ENCODE measurements at places on chromosomes 12 and 14.
A peak's percentile ranks its signal among the peaks of the same experiment; 100 is the strongest.

DNA sequence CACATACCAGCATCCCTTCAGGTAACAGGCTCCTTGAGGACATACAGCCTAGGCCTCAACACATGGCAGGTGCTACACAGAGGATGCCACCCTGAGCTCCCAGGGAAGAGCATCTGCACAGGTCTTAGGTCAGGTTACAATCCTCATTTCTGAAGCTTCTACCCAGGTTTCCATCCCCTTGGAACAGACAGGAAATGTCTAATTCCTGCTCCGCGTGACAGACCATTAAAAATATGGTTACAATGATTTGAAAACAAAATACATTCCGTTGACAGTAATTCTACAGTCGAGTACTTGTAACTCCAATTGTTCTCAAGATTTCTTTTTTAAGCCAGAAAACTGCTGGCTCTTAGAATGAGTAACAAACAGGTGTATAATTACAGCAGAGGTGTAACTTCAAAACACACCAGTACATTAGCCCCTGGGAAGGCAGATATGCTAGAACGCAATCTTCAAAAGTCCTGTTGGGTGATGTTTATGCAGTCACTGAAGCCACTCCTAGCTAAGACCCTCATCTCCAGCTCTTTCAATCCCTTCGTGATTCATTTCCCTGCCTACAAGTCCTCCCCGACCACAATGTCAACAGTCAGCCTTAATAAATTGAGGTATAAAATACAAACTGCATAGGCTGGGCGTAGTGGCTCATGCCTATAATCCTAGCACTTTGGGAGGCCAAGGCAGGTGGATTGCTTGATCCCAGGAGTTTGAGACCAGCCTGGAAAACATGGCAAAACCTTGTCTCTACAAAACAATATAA is 11.6 kb downstream of the SETD3 start:
- no peak overlapping the region for H3K27ac ChIP-seq
- peaks cover 68% of the 10 kb centered on the region for H3K4me1 ChIP-seq
- peaks cover 16% of the 10 kb centered on the region for H3K36me3 ChIP-seq
- H3K4me3 ChIP-seq = no peak overlapping the region

DNA sequence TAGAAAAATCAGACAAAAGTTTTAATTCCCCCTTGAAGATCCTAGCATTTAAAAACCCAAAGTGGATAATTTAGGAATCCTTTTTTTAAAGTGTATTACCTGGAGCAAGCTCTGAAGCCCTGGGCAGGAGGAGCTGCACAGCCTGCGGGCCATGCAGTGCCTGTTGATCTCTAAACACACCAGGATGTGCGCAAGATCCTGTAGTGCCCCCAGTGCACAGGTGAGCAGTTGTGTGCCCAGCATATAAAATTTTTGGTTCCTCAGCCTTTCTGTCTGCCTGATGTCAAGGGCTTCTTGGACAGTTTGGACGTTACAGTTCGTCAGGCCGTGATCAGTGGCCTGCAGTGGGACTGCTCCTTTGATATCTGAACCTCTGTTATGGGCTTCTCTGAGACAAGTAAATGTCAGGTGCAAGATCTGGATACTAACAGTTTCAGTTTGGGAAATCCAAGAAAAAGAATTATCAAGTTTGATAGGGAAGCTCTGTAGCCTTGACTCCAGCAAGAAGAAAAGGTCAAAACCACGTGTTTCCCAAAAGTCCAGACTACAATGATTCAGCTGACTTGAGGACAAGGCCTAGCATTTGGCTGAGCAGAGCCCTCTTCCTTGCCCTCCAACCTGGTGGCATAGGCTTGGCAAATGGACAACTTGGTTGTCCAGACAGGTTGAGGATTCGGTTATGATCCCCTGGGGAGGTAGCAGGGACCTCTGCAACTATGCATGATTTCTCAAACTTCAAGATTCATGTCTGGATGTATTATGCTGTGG is 1.0 kb downstream of the ATXN7L3B start:
- peak overlapping the region; percentile 83 for H3K4me3 ChIP-seq
- DNase-seq = no peak
- peak overlapping the region; percentile 95 for H3K27ac ChIP-seq
- peaks cover 3% of the 10 kb centered on the region for H3K36me3 ChIP-seq

- no peaks in the 10 kb centered on the region for H3K4me1 ChIP-seq
- no peaks in the 10 kb centered on the region for H3K36me3 ChIP-seq
- DNase-seq = no peak
- H3K27ac ChIP-seq = no peak overlapping the region
- no peaks in the 10 kb centered on the region for H3K27me3 ChIP-seq
Observed at GRCh38 chr12:56234746-56235436, 5.0 kb downstream of the SLC39A5 start.

GRCh38 chr12:93591137-93591868 is 18.8 kb downstream of the SOCS2 start:
- peaks cover 6% of the 10 kb centered on the region for H3K4me1 ChIP-seq
- peak; percentile 88 for DNase-seq
- no peaks in the 10 kb centered on the region for H3K27me3 ChIP-seq
- peak overlapping the region; percentile 72 for H3K27ac ChIP-seq
- H3K36me3 ChIP-seq = no peaks in the 10 kb centered on the region
- peak overlapping the region; percentile 72 for H3K4me3 ChIP-seq

- no peaks in the 10 kb centered on the region for H3K36me3 ChIP-seq
- no peak overlapping the region for H3K27ac ChIP-seq
Observed at GRCh38 chr14:100594625-100594951, 7.4 kb upstream of the BEGAIN start.

DNA sequence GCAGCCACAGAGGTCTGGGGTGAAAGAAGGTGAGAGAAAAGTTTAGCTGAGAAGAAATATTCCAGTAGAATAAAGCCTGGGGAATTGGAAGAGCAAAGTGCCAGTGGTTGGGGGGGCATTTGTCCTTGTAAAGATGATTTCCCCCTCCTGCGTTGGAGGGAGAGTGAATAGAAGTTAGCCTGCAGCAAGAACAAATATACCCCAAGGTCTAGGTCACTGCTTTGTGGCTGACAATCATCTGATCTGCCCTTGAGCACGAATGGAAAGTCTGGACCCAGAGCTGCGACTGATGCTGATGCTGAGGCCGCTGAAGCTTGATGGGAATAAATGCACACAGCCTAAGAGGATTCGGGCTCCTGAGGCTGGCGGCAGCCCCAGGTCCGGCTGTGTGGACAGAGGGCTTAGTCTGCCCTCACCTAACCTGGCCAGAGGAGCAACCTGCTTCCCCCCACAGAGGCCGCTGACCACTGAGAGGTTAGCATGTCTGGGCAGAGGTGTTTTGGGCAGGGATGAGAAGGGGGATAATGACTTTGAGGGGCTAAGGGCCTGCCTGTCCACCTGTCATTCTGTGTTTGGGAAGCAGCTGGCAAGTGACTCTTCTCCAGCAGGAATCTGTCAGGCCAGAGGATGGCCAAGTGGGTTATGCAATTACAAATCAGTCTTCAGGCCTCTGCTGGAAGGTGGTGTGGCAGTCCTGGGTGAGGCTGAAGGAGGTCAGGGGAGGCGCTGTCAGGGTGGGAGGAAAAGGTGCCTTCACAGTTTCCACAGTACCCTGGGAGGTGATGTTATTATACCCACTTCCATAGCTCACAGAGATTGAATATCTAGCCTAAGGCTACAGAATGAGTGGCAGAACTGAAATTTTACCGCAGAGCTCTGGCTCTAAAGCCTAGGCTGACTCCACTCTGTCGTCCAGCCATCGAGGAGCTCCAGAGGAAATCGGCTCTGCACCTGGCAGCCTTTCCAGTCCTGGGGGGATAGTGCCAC is 11.7 kb downstream of the TUBA1C start:
- no peak for DNase-seq
- H3K4me3 ChIP-seq = no peak overlapping the region
- H3K4me1 ChIP-seq = no peaks in the 10 kb centered on the region
- H3K36me3 ChIP-seq = no peaks in the 10 kb centered on the region
- no peak overlapping the region for H3K27ac ChIP-seq
- H3K27me3 ChIP-seq = no peaks in the 10 kb centered on the region

DNA sequence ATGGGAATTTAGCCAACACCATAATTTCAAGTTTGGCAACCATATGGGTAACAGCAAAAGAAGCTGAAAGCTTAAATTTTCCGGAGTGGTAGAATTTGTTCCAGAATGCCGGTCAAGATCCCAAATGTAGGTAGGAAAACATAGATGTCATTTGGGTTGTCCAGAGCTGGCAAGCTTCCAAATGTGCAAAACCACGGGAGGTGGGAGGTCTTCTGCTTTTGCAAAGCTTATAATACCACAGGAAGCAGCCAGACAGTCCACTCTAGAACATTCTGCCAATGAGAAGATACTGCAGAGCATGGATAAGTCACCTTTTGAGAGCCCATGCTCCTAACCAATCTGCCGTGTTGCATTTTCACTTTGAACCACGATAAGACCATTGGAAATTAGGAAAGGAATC is 26.4 kb upstream of the BATF start:
- no peaks in the 10 kb centered on the region for H3K4me1 ChIP-seq
- no peaks in the 10 kb centered on the region for H3K36me3 ChIP-seq
- H3K27me3 ChIP-seq = no peaks in the 10 kb centered on the region
- H3K4me3 ChIP-seq = no peak overlapping the region

DNA sequence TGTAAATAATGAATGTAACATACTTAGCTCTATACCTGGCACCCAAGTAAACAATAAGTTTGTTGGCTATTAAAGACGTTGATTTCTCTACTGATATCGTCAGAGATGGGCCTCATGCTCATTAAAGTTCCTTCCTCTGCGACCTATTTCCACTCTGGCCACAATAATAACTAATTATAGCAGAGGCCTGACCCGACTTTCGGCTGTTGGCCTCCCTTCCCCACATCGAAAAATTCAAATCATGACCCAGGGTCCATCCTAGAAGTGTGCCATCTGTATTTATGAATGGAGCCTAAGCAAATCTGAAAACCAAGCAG is 321 bp upstream of the USP30 start:
- no peaks in the 10 kb centered on the region for H3K27me3 ChIP-seq
- H3K27ac ChIP-seq = peak overlapping the region; percentile 90
- H3K4me3 ChIP-seq = peak overlapping the region; percentile 88
- no peak for DNase-seq
- H3K4me1 ChIP-seq = peaks cover 11% of the 10 kb centered on the region

DNA sequence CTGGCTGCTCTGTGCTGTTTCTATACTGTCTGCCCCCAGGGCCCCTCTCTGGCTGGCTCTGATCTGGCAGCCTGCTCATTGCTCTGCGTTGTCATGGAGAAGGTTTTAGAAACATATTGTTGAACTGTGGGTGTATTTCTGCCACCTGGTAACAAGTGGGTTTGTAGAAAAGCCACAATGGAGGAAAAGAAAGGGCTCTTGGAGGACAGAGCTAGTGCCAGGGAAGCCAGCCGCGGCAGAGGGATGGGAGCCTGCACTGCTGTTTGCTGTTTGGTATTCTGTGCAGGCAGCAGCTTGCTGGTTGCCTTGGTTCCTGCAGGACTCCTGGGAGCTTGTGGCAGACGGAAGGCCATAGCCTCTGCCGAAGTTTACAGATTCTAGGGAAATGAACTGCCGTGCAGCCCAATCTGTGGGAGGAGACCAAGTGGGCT is 15.1 kb downstream of the CCDC177 start:
- no peaks in the 10 kb centered on the region for H3K36me3 ChIP-seq
- H3K27ac ChIP-seq = no peak overlapping the region
- DNase-seq = no peak

All from psoas muscle (tissue), 8 donors.